CD4-positive, alpha-beta T cell (primary cell): ENCODE measurements at places on chromosomes 2 and 18. TPM values are rescaled to one million over a fixed set of nuclear protein-coding genes. Genes with fewer than 3 reads are reported as not detected.

GRCh38 chr2:172888714-172889669 lies 153.3 kb downstream of the RAPGEF4 start:
- H3K4me3 ChIP-seq, result no peak overlapping the region
- H3K4me1 ChIP-seq, result no peaks in the 10 kb centered on the region

GRCh38 chr2:177599139-177599688 lies 206.6 kb downstream of the AGPS start:
- no peaks in the 10 kb centered on the region for H3K27me3 ChIP-seq
- H3K4me1 ChIP-seq, result no peaks in the 10 kb centered on the region
- no peaks in the 10 kb centered on the region for H3K36me3 ChIP-seq
- H3K4me3 ChIP-seq, result no peak overlapping the region
- no peak for DNase-seq
- H3K27ac ChIP-seq, result no peak overlapping the region

GRCh38 chr2:69781321-69782248 lies 39.7 kb downstream of the ANXA4 start:
- no peak overlapping the region for H3K27ac ChIP-seq
- no peaks in the 10 kb centered on the region for H3K27me3 ChIP-seq
- no peaks in the 10 kb centered on the region for H3K36me3 ChIP-seq
- H3K4me3 ChIP-seq, result no peak overlapping the region
- no peaks in the 10 kb centered on the region for H3K4me1 ChIP-seq

DNA sequence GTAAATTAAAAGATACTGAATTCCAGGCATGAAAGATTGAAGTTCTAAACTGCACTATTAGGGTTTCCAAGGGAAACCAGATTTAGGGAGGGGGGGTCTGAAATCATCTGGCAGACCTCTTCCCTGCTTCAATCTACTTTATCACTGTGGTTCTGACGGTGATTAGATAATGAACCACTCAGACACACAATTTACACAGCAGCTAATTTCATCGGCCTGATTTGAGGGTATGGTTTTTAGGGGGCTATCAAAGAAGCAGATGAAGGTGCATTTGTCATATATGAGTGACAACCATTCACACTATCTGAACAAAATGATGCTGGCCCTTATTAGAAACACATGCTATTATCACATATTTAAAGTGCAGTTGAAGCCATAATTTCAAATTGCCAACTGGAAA lies 106.0 kb downstream of the OLA1 start:
- no peaks in the 10 kb centered on the region for H3K27me3 ChIP-seq
- no peak overlapping the region for H3K27ac ChIP-seq
- no peak for DNase-seq
- H3K36me3 ChIP-seq, result no peaks in the 10 kb centered on the region
- no peaks in the 10 kb centered on the region for H3K4me1 ChIP-seq
- no peak overlapping the region for H3K4me3 ChIP-seq

DNA sequence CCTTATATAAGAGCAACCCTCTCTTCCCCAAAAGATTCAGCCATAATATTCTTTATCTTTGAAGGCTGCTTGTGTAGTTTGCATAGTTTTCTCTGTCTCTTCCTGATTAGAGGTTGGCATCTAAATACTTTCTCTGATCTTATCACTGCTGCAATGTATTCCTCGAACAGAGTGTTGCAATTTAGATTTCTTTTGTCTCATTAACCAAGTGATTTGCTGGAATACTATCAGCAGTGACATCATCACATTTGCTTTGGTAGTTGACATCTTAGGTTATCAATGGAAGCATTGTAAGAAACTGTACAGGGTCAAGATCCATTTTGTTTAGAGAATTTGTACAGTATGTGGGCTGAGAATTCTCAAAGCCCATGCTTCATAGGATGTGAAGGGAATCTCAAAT lies 72.0 kb upstream of the NEUROD1 start:
- no peak overlapping the region for H3K4me3 ChIP-seq
- no peaks in the 10 kb centered on the region for H3K4me1 ChIP-seq
- DNase-seq, result no peak

DNA sequence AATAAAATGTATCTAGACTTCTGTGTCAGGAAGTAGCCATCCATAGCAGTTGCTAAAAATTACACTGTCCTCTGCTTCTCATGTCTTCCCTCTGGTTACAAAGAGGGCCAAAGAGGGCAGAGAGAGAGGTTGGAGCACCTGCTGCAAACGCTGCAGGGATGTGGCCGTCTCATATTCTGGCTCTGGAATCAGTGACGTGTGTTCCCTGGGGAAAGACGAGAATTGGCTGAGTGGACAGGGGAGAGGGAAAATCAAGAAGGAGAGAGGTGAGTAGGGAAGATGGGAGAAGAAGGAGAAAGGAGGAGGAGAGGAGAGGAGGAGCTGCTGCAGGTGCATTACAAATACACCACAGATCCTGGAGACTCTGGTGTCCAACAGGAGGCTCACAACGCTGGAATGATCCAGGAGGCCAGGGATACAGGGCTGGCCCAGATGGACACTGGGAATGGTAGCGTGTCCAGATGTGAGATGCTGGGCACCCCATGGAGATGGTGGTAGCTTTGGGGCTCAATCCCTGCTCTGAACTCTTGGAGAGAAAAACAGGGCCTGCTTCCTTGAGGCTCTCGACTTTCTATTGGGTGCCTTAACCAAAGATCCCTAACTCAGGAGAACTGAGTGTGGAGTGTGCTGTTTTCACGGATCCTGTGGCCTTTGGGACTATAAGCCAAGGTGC lies 118.4 kb upstream of the PXDN start:
- H3K36me3 ChIP-seq, result no peaks in the 10 kb centered on the region
- no peak for DNase-seq
- no peak overlapping the region for H3K4me3 ChIP-seq
- no peak overlapping the region for H3K27ac ChIP-seq
- H3K4me1 ChIP-seq, result no peaks in the 10 kb centered on the region
- peaks cover 8% of the 10 kb centered on the region for H3K27me3 ChIP-seq

- no peaks in the 10 kb centered on the region for H3K27me3 ChIP-seq
- H3K36me3 ChIP-seq, result peaks cover 28% of the 10 kb centered on the region
- H3K4me1 ChIP-seq, result peaks cover 32% of the 10 kb centered on the region
- no peak for DNase-seq
- H3K4me3 ChIP-seq, result peak overlapping the region; percentile 89
Measured at GRCh38 chr2:159713631-159714246, 1.4 kb downstream of the MARCHF7 start.

GRCh38 chr2:45962177-45962921 lies 310.9 kb downstream of the PRKCE start:
- no peaks in the 10 kb centered on the region for H3K27me3 ChIP-seq
- no peak overlapping the region for H3K27ac ChIP-seq
- H3K4me3 ChIP-seq, result no peak overlapping the region
- no peaks in the 10 kb centered on the region for H3K36me3 ChIP-seq
- DNase-seq, result no peak

DNA sequence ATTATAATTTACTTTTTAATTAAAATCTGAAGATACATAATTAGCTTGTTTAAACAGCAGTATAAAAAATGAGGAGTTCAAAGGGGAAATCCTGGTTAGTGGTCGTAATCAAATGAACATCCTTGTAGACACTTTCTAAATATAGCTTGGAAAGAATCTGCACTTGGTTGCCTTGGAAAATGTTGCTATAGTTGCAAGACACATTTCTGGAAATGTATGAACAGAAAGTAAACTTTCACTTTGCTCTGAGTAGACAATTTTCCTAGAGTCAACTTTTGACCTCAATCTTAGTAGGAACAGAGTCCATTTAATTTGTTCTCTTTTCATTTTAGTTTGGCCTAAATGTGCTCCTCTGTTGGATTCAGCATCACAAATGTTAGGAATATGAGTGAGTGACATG lies 38.3 kb downstream of the GCA start:
- no peaks in the 10 kb centered on the region for H3K27me3 ChIP-seq
- H3K27ac ChIP-seq, result no peak overlapping the region
- no peaks in the 10 kb centered on the region for H3K36me3 ChIP-seq
- no peak overlapping the region for H3K4me3 ChIP-seq
- DNase-seq, result no peak

DNA sequence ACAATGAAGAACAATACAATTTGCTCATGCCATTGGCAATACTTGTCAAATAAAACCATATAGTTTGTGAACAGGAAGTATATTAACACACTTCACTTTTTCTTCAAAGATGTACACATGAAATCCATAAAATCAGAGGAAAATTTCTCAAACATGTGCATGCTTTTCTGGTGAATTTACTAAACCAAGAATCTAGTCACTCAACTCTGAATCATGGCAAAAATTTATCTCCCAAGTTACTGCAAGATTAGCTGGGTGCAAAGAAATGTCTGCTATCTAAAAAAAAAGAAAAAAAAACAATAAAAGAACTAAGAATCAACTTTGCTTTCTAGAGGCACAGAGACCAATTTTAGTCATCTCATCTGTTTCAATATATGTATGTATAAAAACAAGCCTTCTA lies 419.2 kb downstream of the NR4A2 start:
- no peak for DNase-seq
- no peaks in the 10 kb centered on the region for H3K27me3 ChIP-seq
- H3K4me3 ChIP-seq, result no peak overlapping the region
- H3K27ac ChIP-seq, result no peak overlapping the region

GRCh38 chr2:218863021-218863520 lies 3.5 kb downstream of the WNT6 start:
- H3K36me3 ChIP-seq, result no peaks in the 10 kb centered on the region
- H3K4me1 ChIP-seq, result peaks cover 25% of the 10 kb centered on the region
- DNase-seq, result no peak
- H3K4me3 ChIP-seq, result no peak overlapping the region
- no peak overlapping the region for H3K27ac ChIP-seq
- H3K27me3 ChIP-seq, result peaks cover 66% of the 10 kb centered on the region

DNA sequence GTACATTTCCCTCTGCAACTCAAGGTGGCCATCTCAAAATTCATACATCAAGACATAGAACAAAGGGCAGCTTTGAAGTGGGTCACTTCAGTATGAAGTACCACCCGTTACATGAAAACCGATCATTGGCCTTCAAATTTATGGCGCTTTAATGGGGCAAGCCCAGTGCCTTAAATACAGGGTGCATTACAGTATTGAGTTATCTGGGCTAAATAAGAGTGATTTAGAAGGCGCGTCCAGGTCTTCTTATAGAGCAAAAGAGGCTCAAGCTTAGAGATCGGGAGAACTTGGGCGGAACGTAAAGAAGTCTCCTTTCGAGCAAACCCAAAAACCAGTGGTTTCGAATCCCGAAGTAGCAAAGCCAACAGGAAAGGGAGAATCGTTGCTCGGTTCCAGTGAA lies 7.1 kb downstream of the HOXD3 start:
- peaks cover 84% of the 10 kb centered on the region for H3K27me3 ChIP-seq
- no peaks in the 10 kb centered on the region for H3K36me3 ChIP-seq
- DNase-seq, result no peak
- H3K4me3 ChIP-seq, result no peak overlapping the region

DNA sequence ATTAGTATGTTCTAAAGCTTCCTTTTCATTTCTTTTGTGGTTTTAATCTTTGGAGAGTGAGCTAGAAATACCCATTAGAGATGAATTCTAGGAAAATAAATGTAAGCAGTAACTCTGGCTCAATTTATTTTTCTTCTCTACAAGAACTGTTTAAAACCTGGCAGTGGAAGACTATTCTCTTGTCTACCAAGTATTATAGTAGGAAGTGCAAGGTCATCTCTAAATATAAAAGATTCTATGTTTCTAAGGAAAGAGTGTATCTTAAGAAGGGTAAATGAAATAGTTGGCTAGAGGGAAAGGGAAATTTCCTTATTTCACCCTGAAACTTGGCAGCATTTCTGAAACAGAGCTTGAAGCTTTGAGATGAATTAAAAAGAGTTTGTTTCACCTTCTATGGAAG lies 35.5 kb downstream of the PLCL1 start:
- no peaks in the 10 kb centered on the region for H3K27me3 ChIP-seq
- peaks cover 20% of the 10 kb centered on the region for H3K4me1 ChIP-seq
- H3K36me3 ChIP-seq, result no peaks in the 10 kb centered on the region
- no peak overlapping the region for H3K4me3 ChIP-seq
- H3K27ac ChIP-seq, result no peak overlapping the region

GRCh38 chr2:206477296-206477695 lies 34.0 kb downstream of the ADAM23 start:
- no peaks in the 10 kb centered on the region for H3K36me3 ChIP-seq
- no peak for DNase-seq
- H3K27ac ChIP-seq, result no peak overlapping the region
- H3K4me1 ChIP-seq, result no peaks in the 10 kb centered on the region
- no peaks in the 10 kb centered on the region for H3K27me3 ChIP-seq
- no peak overlapping the region for H3K4me3 ChIP-seq

GRCh38 chr2:144310889-144311608 lies 208.9 kb downstream of the ZEB2 start:
- H3K27ac ChIP-seq, result no peak overlapping the region
- no peak for DNase-seq

Gene RALB
- total RNA-seq, result 3.6 TPM

Gene CYBRD1
- 0.45 TPM for total RNA-seq

Gene NDUFV2
- 231 TPM for total RNA-seq

Gene SMYD1
- not detected for total RNA-seq

Gene FRZB
- total RNA-seq, result not detected

Gene IL36G
- not detected for total RNA-seq

Gene RHOB
- total RNA-seq, result 26.6 TPM

Gene SNED1
- total RNA-seq, result 42.7 TPM

Gene MSGN1
- not detected for total RNA-seq
